NCI-H460 (cell line): ENCODE measurements at places on chromosomes 13 and 19. TPM values are rescaled to one million over a fixed set of nuclear protein-coding genes. Genes with fewer than 3 reads are reported as not detected.

- no peak for DNase-seq
Observed at GRCh38 chr13:114145256-114145655, 12.8 kb upstream of the RASA3 start.

DNA sequence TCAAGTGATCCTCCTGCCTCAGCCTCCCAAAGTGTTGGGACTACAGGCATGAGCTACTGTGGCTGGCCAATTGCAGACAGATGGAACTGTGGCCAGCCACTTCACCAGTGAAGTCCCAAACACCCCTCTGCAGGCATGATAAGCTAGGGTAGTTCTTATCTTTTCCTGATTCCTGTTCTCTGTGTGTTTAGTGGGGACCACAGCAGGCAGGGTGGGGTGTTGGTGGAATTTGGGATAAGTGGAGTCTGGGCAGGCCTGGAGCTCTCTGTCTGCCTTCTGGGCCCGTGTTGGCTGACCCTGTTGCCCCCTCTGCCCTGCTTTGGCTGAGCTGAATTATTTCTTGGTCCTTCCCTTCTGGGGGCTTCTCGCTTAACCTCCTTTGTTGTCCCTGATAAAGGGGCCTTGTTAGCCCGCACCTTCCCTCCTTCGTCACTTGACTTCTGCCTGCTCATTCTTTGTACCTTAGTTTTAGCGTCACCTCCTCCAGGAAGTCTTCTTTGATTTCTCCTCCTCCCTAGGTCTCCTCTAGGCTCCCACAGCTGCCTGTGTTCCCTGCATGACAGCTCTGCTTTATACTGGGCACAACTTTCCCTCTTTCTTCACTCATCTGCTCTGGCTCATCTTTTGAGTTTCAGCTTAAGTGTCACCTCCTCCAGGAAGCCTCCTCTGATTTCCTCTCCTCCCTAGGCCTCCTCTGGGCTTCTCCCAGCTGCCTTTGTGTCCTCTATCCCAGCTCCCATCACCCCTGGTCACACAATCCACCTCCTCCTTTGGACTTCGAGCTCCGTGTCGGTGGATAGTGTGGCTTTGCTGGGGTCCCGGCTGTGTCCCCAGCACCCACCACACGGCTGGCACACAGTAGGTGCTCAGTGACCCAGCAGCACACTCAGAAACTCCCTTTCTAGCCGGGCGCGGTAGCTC lies 1.7 kb upstream of the NCLN start:
- no peak for DNase-seq

- no peak for DNase-seq
Observed at GRCh38 chr19:2548966-2549365, 73.0 kb downstream of the GADD45B start.

The MEIOSIN gene
- not detected in 2 replicates for total RNA-seq

- no peak for DNase-seq
Observed at GRCh38 chr13:86906127-86906874, 764.9 kb upstream of the SLITRK5 start.

DNA sequence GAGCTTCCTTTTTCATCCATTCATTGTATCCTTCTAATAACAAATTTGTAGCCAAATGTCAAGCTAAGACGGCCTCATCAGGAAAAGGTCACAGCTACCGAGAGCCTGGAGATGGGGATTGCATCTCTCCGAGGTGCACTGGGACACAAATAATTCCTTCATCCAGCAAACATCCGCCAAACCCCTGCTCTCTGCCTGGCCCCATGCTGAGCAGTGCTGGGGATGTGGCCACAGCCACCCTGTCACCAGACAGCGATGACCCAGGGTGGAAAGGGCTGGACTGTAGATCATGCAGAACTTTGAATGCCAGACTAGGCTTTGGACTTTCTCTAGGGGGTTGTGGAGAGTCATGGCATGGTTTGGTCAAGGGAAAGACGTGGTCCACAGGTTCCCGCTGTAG lies 1.9 kb downstream of the TOMM40 start:
- no peak for DNase-seq

GRCh38 chr19:31448221-31448657 lies 99.0 kb upstream of the TSHZ3 start:
- DNase-seq = no peak

The VSIG10L gene
- total RNA-seq = 1.2 and 1.6 TPM in 2 replicates
